ENCODE measurements at places on chromosomes 5 and 9.

DNA sequence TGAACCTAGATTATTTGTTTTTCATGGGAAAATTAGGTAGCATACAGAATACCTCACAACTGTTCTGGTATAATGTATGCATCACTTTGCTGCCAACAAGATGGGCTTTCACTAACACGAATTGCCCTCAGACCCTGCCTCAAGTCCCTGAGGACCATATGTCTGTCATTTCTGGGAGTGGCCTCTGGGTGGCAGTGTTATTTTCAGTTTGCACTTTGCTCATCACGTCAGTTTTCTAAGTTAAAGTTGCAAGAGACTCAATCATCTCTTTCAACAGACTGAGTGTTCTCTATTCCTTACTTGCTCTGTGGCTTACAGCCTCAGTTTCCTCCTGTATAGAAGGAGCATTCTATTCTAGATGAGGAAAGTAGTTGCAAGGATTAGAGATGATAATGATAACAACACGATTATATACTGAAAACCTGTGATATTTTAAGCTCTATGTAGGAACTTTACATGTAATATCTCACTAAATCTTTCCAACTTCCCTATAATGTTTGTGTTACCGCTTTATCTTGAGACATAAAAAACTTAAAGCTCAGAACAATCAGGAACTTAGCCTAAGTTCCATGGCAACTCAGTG is 55.7 kb downstream of the TSSK1B start:
- DNase-seq, result no peak

- DNase-seq, result no peak
These were observed 418.2 kb downstream of the IRX2 start for GRCh38 chr5:2333291-2333690.

DNA sequence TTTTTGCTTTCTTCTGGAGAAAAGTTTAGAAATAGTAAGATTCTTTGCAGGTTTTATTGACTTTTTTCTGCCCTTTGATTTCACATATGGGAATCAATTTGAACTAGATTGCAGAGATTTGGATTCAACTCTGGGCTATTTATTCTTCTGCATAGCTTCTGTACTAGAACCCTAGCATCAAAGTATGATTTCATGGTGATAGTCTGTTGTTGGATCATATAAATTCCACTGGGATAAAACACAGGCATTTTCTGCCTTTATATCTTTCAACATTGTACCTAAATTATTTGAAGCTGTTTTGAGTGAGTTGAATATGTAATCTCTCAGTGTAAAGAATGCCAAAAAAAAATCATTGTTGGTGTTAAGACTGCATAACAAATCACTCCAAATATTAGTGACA is 458.4 kb upstream of the MPDZ start:
- DNase-seq, result no peak

DNA sequence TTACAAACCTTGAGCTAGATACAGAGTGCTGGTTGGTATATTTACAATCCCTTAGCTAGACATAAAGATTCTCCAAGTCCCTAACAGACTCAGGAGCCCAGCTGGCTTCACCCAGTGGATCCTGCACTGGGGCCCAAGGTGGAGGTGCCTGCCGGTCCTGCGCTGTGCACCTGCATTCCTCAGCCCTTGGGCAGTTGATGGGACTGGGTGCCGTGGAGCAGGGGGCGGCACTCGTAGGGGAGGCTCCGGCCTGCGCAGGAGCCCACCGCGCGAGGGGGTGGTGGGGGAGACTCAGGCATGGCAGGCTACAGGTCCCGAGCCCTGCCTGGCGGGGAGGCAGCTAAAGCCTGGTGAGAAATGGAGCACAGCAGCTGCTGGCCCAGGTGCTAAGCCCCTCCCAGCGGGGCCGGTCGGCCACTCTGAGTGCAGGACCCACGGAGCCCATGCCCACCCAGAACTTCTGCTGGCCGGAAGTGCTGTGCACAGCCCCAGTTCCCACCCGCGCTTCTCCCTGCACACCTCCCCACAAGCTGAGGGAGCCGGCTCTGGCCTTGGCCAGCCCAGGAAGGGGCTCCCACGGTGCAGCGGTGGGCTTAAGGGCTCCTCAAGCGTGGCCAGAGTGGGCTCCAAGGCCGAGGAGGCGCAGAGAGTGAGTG is 1464.7 kb downstream of the EFNA5 start:
- no peak for DNase-seq

- DNase-seq, result no peak
These were observed 5.6 kb upstream of the ABLIM3 start for GRCh38 chr5:149135536-149136201.

Data from stimulated activated CD4-positive, alpha-beta T cell treated with anti-CD3 and anti-CD28 coated beads, TNF-alpha, amount 100 ng/mL, for 4 hours (primary cell).